ENCODE measurements at places on chromosomes 5 and 9. TPM values are rescaled to one million over a fixed set of nuclear protein-coding genes. Genes with fewer than 3 reads are reported as not detected.
A peak's percentile ranks its signal among the peaks of the same experiment; 100 is the strongest.

- DNase-seq, result no peak
These were observed 126.7 kb downstream of the SNX18 start for GRCh38 chr5:54644226-54644625.

- DNase-seq, result no peak
These were observed 163.5 kb downstream of the NR3C1 start for GRCh38 chr5:143239882-143240518.

TMEM245 gene
- total RNA-seq, result 19.9 TPM

GRCh38 chr9:109886041-109886440 lies 106.0 kb downstream of the PALM2AKAP2 start:
- DNase-seq, result no peak

PCSK5 gene
- 5.7 TPM for total RNA-seq

DNA sequence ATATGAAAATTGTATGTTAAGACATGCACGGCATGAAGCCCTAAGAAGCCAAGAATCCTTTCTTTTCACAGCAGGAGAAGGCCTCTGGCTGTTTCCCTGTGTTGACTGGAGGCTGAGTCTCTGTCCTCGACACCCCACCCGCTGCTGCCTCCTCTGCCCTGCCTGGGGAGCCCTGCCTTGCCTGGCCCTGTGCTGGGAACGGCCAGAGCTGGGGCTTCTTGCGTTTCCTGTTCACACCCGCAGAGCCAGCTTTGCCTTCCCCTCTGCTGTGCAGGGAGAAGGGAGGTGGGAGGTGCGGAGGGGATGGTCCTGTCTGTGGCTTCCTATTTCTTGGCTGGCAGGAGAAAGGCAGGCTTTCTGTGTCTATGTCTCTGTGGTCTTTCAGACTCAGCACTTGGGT lies 6.9 kb upstream of the GMCL2 start:
- DNase-seq, result no peak

- DNase-seq, result no peak
These were observed 78.0 kb downstream of the WNK2 start for GRCh38 chr9:93261735-93262523.

CENPK gene
- 80.9 TPM for total RNA-seq

DNA sequence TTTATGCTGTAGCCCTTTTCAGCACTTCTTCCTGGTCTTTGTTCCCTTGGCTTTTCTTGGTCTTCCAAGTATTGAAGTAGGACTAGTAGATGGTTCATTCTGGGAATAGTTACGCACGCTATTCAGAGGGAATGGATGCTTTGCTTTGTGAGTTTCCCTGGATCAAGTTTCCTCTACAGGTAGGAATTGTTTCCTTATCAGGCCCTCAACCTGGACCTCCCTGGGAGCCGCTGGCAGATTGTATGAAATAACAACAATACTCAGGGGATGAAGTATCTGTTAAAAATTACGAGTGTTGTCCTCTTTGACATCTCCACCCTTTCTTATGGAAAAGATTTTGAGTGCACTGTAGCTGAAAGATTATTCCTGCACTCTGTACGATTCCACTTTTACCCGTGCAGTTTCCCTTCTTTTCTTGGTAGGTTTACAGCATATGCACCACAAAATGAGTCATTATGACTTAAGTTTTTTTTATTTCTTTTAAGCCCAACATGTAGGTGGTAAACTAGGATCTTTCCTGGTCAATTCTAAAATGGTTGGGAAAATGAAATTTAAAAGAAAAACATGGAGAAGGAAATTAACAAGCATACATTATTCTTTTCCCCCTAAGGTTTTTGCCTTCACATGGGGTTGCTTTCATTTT lies 57.9 kb downstream of the ARHGAP26 start:
- no peak for DNase-seq

DNA sequence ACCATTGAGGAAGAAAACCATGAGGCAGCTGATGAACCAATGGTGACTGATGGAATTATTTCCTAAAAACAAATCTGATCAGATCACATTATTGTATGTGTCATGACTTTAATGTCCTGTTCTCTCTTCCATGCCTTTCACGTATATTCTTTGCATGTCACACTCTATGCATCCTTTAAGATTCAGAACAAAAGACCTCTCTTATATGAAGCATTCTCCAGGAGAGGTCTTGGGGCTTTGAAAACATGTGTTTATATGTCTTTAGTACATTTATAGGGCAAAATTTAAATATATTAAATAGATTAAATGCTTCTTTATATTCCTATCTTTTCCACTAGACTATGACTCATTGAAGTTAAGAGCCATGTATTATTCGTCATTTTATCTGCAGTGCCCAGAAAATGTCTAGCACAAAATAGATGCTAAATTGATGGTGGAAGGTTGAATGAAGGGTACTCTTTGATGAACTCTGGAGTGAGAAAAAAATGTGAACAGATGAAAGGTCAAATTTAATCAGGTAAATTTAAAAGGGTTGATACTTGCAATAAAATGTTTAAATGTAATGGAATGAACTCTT lies 196.3 kb downstream of the PSAT1 start:
- DNase-seq, result no peak

SOHLH1 gene
- not detected for total RNA-seq

GRCh38 chr9:121707477-121708424 lies 56.3 kb downstream of the DAB2IP start:
- peak; percentile 26 for DNase-seq

CD14 gene
- 0.14 TPM for total RNA-seq

- DNase-seq, result peak; percentile 27
These were observed 140.8 kb downstream of the TSSK1B start for GRCh38 chr5:113293975-113294310.

LTC4S gene
- 0.79 TPM for total RNA-seq

CA9 gene
- total RNA-seq, result 0.52 TPM

DNA sequence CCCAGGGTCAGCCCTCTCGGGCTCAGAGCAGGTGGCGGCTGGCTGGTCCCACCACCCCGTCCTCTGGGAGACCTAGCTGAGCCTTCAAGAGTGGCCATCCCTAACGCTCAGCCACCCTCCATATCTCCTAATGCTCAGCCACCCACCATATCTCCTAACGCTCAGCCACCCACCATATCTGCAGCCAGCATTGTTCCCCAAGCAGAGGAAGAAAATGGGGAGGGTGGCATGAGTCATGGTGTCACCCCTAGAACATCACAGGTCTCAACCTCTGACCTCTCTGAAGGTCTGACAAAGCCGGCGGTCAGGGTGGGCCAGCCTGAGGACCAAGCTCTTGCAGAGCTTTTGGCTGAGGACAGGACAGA lies 14.7 kb downstream of the LHX3 start:
- DNase-seq, result no peak

DNA sequence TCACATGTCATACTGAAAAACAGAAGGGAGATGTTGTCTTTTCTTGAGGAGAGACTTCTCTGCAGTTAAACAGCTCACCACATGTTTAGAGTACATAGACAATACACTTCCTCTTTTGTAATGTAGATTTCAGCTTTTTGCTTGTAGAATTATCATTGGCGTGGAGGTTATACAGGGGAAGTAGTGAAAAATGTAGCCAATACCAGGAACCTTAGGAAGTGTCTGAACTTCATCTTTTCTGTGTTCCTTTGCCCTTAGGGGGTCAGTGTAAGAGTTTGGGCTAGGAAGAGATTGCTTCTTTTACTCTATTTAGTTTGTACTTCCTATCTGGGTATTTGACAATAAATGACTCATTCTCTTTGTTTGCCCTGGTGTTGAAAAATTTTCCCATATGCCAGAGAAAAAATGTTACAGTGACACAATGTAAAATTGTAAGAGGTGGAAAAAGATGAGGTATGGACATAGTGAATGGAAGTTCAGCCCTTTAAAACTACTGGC lies 21.0 kb upstream of the CDKN2B start:
- no peak for DNase-seq

DNA sequence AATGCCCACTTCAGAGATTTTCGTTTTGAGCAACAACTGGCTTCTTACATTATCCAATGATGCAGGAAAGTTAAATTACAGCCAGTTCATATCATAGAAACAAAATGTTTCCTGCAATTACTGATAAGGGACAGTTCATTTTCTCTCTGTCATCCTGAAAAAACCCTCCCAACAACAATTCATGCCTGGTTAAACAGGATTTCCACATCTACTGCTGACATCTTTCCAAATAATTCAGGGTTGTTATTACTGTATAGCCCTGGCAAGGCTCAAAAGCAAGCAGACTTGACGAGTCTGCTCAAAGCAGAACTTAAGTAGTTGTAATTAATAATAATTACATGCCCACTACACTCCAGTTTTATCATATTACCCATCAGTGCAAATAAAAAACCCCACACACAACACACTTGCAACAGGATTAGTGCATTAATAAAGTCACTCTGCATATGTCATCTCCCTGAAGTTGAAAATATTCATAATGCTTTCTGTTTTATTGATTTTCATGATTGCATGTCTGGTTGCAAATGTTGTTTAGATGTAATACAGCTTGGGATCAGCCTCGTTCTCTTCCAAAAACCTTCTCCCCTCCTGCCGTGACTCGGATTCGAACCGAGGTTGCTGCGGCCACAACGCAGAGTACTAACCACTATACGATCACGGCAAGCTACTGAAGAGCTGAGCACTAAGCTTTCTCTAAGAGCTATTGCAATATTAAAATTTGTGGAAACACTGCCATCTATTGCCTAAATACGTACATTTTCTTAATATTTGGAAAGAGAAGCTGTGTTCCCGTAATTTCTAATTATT lies 119.6 kb upstream of the NFIB start:
- DNase-seq, result peak; percentile 5

DNA sequence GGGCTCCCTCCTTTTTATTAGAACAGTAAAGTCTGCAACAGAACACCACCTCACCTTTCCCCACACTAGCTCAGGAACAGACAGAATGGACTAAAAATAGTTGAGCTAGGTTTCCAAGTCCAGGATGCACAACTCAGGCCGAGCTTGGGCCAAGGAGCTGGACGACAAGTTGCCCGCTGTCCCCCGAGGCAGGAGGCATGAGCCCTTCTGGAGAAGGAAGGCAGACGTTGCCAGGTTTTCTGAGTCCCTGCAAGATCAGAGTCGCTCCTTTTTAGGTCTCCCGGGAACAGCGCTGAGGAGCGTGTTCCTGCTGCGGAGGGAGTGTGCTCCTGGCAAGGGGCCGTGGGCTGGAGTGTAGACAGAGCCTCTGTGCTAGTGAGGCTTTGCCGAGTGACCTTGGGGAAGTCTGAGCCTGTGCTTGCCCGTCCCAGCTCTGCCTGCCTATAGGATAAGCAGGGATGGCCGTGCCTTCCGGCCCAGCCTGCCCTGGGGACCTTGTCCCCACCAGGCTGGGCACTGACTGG lies 121.6 kb downstream of the WNK2 start:
- DNase-seq, result no peak

GRCh38 chr9:350384-350783 lies 135.7 kb downstream of the DOCK8 start:
- DNase-seq, result no peak

PDE6A gene
- not detected for total RNA-seq

STKLD1 gene
- 0.41 TPM for total RNA-seq

- no peak for DNase-seq
These were observed 19.1 kb downstream of the GFI1B start for GRCh38 chr9:132997591-132997990.

- DNase-seq, result no peak
These were observed at the start of gene HMMR for GRCh38 chr5:163460562-163461171. TSS of gene HMMR (plus strand) at chr5:163460632. CDS start at chr5:163460693, 61 bp downstream.

- DNase-seq, result peak; percentile 78
These were observed 1.5 kb upstream of the TRAF1 start for GRCh38 chr9:120928015-120928482.

- no peak for DNase-seq
These were observed 10.3 kb upstream of the SLC6A18 start for GRCh38 chr5:1214936-1215220.

GRCh38 chr5:133203317-133204305 lies 151.8 kb downstream of the HSPA4 start:
- no peak for DNase-seq

CD72 gene
- total RNA-seq, result 4.5 TPM

DNA sequence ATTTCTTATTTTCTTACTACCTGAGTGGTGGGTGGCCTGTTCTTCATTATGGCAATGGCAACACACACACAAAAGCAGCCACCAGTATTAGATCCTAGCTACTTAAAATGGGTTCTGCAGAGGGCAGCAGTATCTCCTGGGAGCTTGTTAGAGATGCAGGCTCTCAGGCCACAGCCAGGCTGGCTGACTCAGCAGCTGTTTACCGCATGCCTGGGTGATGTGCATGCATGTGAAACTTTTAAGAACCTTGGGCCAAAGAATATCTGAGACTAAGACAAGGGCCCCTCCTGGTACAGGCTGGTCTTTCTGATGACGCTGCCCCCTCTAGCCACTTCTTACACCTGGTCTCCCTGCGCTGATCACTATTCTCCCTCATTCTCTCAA lies 399.0 kb downstream of the MED10 start:
- DNase-seq, result no peak
